ENCODE measurements at places on chromosomes 12 and 14.

DNA sequence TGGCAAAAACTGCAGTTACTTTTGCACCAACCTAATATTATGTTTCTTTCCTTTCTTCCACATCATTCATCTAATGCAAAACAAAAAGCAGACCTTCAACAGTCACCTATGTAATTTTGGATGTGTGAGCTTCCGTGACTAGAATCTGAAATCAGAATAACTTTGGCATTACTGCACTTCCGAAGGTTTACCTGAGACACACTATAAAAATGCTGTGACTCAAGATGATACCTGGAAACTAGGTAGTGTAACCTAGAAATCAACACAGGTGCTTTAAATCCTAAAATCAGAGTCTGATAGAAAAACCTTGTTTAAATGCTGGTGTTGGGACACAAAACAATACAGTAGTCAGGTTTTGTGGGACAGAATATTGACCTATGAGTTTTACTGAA is 2.2 kb downstream of the BTBD7 start:
- no peak for DNase-seq

GRCh38 chr14:92160619-92161018 is 38.9 kb downstream of the CPSF2 start:
- DNase-seq: no peak

DNA sequence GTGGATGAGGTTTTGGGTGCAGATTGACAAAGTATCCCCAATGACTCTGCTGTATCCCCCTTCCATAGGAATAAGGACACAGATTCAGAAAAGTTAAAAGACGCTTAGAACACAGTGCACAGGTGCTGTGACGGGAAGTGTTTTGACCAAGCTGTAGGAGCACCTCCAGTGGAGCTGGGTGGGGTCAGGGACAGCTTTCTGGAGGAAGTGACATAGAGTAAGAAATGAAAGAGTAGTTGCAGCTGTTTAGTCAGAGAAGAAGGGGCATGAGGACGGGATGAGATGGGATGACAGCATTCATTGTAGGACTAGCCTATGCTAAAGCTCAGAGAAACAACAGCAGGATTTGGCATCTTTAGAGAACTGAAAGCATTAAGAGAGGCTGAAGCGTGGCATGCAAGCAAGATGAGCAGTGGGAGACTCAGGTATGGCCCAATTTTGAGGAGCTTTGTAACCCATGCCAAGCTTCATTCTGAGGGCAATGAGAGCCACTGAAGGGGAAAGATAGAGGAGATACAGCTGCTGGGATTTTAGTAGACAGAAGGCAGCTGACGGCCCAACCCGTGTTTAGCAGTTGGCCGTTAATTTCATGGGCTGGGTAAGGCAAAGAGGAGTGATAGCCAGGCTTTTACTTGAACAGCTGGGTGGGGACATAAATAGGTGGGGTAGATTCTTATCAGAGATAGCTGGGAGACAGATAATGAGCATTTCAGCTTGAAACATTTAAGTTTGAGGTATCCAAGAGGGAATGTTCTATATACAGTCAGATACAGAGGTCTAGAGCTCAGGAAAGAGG is 131.8 kb upstream of the KRAS start:
- DNase-seq: no peak

GRCh38 chr12:19129122-19129485 is 429 bp upstream of the PLEKHA5 start:
- no peak for DNase-seq

DNA sequence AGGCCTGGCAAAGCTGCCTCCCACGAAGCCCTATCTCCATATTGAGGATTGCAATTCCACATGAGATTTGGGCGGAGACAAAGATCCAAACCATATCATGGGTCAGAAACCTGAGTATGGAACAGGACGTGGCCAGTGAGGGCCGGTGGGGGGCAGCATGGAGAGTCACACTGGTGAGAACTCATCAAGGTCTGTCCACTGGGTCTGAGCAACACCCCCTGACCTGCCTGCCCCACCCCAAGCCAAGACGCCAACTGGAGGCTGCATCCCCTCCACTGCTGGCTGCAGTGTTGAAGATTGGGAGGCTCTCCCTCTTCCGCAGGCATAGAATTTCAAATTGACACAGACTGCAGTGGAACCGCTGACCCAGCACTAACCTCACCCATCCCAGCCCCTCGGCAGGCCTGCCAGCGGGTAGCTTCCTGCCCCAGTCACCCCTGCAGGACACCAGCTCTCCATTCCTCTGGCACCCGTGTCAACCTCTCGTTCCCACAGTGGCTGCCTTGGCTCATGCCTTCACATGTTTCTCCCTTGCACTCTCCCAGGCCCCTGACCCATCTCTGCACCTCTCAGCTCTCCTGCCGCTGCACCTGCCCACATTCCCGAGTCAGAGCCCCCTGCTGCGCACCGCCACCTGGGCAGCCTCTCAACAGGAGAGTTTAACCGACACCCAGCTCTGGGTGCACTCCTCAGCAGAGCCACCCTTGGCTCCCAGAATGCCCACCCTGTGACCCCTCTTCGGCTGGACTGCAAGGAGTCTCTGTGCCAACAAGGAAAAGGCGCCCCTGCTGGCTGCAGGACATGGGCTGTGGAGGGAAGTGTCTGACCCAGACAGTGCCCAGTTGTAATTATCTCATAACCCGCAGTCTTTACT is 45.2 kb upstream of the PPP2R5C start:
- DNase-seq: no peak

DNA sequence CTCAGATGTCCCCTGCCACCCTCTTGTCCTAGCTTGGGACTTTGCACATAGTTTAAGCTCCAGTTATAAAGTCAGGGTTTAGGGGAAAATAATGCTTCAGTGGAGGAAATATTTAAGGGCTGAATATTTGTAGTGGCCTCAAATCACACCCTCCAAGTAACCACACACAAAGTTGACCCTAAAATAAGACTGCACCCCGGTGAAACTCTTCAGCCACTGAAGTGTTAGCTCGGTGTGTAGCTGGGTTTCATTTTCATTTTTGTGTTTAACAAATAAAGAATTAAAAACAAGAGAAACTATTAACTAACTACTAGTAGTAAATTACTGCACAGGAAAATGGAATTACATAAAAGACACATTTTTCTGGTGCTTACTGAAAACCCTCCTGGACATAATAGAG is 14.8 kb upstream of the BCL11B start:
- DNase-seq: no peak

GRCh38 chr14:53409969-53410368 is 256.8 kb upstream of the DDHD1 start:
- no peak for DNase-seq

- no peak for DNase-seq
These were observed 33.5 kb downstream of the RBM19 start for GRCh38 chr12:113932381-113933196.

GRCh38 chr14:66069830-66070541 is 416.2 kb upstream of the CCDC196 start:
- no peak for DNase-seq

- no peak for DNase-seq
These were observed 2.0 kb upstream of the PPFIBP1 start for GRCh38 chr12:27521981-27522380.

DNA sequence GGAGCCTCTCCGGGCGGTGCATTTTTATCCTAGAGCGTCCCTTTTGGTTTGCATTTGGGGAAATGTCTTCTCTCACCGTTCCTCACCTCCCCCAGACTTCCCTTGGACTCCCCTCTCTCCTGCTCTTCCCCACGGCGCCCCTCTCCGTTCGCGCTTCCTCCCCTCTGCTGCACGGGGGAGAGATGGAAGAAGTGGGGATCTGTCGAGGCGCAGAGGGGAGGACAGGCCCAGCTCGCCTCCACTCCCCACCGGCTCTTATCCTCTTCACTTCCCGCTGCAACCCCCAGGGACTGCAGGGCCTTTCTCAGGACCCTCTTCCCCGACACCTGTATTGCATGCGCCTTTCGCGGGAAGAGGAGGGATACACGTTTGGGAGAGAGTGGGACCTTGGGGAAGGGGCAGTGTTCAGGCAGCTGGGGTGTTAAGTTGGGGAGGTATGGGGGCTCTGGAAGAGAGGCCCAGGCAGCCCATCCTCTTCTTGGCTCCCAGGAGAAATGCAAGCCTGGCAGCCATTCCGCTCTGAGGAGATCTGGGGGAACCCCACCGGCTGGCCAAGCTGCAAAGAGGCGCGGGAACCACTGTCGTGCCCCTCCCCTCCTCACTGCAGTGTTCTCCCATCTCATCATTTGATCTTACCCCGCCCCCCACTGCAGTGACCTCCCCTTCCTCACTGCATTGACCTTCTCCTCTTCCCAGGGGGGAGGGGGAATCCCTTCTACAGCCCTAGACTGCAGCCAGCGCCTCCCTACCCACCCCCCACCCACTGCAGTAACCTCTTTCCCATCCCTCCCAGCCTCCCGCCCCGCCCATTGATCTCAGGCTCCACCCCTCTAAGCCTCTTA is 788 bp downstream of the ENO2 start:
- no peak for DNase-seq

- no peak for DNase-seq
These were observed 32.8 kb upstream of the TOMM20L start for GRCh38 chr14:58362798-58363412.

DNA sequence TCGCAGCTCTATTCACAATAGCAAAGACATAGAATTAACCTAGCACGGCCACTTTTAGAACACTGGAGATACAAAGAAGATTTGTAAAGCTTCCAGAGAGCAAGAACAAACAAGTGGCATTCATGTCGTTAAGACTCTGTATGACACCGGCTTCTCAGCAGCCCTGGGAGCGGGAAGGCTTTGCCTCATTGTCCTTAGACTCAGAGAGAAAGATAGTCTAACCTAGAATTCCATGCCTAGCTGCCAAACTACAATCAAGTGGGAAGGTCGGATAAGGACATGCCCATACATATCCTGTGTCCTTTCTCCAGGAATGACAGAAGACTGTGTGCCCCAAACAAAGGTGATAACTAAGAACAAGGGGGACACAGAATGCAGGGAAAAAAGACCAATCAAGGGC is 1038.3 kb downstream of the BCL11B start:
- no peak for DNase-seq

- no peak for DNase-seq
These were observed 196.0 kb downstream of the SLC5A8 start for GRCh38 chr12:101013993-101014392.

- no peak for DNase-seq
These were observed 11.7 kb upstream of the NFKBIA start for GRCh38 chr14:35416108-35416750.

- peak; percentile 41 for DNase-seq
These were observed 121.8 kb downstream of the TBC1D30 start for GRCh38 chr12:64946132-64946829.

GRCh38 chr12:106249411-106250135 is 1.8 kb upstream of the CKAP4 start:
- DNase-seq: peak; percentile 20

DNA sequence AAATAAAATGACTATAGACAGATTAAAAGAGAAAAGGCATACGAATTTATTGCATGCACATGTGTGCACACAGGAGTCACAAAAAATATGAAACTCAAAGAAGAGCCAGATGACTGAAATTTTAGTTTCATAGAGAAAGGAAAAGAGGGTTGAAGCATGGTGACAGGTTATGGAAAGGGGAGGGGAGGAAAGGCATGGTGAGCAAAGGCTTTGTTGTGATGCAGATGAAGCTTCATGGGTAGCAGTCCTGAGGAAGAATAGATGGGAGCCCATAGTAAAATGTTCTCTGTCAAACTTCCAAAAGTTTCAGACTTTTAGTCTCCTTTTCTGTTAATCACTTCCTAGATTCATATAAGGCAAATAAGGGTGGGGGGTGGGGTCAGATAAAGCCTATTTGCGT is 612.7 kb upstream of the ATP2B1 start:
- DNase-seq: no peak

GRCh38 chr12:3261782-3262359 is 184.7 kb downstream of the TSPAN9 start:
- no peak for DNase-seq

DNA sequence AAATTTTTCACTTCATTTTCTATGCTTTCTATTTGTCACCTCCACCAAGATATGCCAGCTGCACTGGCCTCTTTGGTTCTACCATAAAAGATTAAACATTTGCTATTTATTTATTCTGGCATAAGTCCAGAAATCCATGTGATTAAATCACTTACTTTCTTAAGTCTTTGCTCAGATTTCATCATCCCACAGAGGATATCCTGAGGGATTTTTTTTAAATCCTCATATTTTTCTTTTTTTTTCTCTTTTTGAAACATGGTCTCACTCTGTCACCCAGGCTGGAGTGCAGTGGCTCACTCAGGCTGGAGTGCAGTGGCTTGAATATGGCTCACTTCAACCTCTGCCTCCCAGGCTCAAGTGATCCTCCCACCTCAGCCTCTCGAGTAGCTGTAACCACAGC is 645.4 kb upstream of the ATXN7L3B start:
- DNase-seq: no peak

- DNase-seq: no peak
These were observed 38.2 kb upstream of the CRADD start for GRCh38 chr12:93638954-93639353.

GRCh38 chr14:100410056-100410565 is 87.0 kb downstream of the SLC25A47 start:
- DNase-seq: no peak

DNA sequence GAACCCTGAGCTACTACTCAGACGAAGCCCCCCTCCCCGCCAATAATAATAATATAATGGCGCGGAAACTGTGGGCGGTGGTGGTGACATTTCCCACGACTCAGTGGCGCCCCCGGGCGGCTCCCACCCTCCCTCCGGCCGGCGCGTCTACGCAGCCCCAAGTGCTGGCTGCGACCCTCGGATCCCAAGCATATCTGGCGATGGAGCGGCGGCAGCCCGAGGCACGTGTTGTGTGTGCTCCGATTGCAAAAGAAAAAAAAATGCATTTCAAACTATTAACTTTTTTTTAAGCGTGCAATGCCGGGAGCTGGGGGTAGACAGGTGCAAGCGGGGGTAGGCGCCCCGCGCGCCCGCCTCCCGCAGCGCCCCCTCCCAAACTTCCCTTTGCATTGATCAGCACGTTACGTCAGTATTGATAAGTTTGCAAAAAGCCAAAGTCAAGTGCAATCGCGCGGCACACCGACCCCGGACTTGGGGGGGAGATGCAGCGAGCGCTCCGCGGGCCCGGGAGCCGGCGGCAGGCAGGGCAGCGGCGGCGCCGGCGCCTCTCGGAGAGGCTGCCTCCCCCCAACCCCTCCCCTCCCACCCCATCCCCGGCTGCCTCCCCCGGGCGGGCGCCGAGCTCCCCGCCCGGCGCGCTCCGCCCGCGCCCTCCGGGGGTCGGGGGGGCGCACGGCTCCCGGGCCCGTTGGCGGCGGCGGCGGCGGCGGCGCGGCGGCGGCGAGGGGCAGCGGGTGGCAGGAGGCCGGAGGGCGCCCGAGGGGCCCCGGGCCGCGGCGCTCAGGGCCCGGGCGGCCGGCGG is 113.1 kb upstream of the MYL2 start:
- no peak for DNase-seq

Data from NCI-H446 (cell line).